ENCODE measurements at places on chromosomes 16 and 17. TPM values are rescaled to one million over a fixed set of nuclear protein-coding genes. Genes with fewer than 3 reads are reported as not detected.

The UNKL gene
- total RNA-seq: 31.2 TPM

GRCh38 chr16:47726031-47726675 is 265.0 kb downstream of the PHKB start:
- DNase-seq: no peak
- H3K36me3 ChIP-seq: no peaks in the 10 kb centered on the region
- no peak overlapping the region for H3K27ac ChIP-seq

GRCh38 chr17:30433514-30433913 is 43.7 kb upstream of the GOSR1 start:
- H3K27me3 ChIP-seq: no peaks in the 10 kb centered on the region
- DNase-seq: peak; percentile 37
- H3K36me3 ChIP-seq: peaks cover 9% of the 10 kb centered on the region
- H3K4me1 ChIP-seq: no peaks in the 10 kb centered on the region

The ACSM3 gene
- 23.0 TPM for total RNA-seq

GRCh38 chr17:13785981-13786598 is 184.4 kb upstream of the HS3ST3A1 start:
- no peak overlapping the region for H3K27ac ChIP-seq
- peaks cover 2% of the 10 kb centered on the region for H3K27me3 ChIP-seq
- H3K4me3 ChIP-seq: no peak overlapping the region
- no peaks in the 10 kb centered on the region for H3K36me3 ChIP-seq
- DNase-seq: peak; percentile 93

DNA sequence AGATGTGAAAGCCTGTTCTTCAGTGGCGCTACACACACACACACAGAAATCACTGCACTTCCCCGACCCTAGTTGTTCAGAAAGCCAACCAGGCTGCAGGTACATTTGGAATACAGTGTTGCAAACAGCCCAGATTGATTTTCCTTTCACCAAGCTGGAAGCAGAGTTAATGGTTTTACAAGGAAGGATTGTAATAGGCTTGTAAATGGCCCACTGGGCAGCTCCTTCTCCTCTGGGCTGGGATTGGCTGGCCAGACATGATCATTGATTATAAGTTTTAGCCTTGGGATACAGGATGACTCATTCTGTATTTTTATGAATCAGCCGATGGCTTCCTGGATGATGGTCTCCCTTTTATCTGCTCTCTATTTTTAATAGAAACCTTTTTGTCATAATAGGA is 2.5 kb downstream of the VAT1L start:
- H3K36me3 ChIP-seq: no peaks in the 10 kb centered on the region
- no peak overlapping the region for H3K27ac ChIP-seq
- H3K4me1 ChIP-seq: no peaks in the 10 kb centered on the region
- H3K27me3 ChIP-seq: peaks cover 29% of the 10 kb centered on the region
- DNase-seq: no peak

The CTF1 gene
- total RNA-seq: 4.7 TPM

DNA sequence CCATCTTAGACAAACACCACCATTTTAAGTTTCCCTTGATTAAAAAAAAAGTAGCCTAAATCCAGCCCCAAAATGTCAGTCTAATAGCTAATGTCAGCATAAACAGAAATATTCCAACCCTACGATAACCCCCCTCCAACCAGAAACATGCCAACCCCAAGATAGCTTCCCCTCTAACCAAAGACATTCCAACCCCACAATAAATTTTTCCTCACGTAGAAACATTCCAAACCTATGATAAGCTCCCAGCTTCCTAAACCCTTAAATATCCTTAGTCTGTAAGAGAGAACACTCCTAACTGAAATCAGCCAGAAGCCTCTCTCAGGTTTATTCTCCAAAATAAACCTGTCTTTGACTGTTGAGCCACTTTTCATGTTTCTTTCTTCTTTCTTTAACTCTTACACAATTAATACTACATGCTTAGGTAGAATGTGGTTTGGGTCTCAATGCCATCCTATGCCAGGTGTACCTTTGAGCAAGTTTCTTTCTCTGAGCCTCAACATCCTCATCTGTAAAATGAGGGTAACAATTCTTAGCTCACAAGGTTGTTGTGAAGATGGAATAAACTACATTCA is 10.5 kb upstream of the KRT38 start:
- no peak for DNase-seq
- no peaks in the 10 kb centered on the region for H3K36me3 ChIP-seq
- no peaks in the 10 kb centered on the region for H3K27me3 ChIP-seq
- H3K4me1 ChIP-seq: peaks cover 3% of the 10 kb centered on the region
- H3K27ac ChIP-seq: no peak overlapping the region

The SYT17 gene
- total RNA-seq: 13.1 TPM

GRCh38 chr16:12091569-12092543 is 115.3 kb downstream of the SNX29 start:
- peak overlapping the region; percentile 46 for H3K27ac ChIP-seq
- no peak for DNase-seq
- H3K36me3 ChIP-seq: no peaks in the 10 kb centered on the region
- no peaks in the 10 kb centered on the region for H3K27me3 ChIP-seq
- H3K4me1 ChIP-seq: peaks cover 49% of the 10 kb centered on the region

DNA sequence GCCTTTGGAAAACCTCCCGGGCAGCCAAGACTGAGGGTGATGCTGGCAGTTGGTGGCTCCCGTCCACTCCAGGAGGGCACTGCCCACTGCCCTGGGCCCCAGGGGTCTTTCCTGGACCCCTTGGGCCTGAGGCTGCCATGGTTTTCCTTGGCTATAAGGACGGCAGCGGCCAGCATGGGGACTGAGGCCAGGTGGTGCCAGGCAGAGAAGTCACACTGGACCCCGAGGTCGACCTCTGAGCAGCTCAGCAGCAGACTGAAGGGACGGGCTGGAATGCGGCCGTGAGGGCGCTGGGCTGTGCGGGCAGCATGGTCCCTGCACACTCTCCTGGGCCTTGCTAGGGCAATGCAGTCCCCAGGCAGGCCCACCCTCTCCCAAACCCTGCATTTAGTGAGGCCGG is 55.6 kb upstream of the GNG13 start:
- no peaks in the 10 kb centered on the region for H3K36me3 ChIP-seq
- no peak overlapping the region for H3K27ac ChIP-seq
- DNase-seq: no peak

The HBQ1 gene
- 2.3 TPM for total RNA-seq

The CD19 gene
- total RNA-seq: 0.34 TPM

DNA sequence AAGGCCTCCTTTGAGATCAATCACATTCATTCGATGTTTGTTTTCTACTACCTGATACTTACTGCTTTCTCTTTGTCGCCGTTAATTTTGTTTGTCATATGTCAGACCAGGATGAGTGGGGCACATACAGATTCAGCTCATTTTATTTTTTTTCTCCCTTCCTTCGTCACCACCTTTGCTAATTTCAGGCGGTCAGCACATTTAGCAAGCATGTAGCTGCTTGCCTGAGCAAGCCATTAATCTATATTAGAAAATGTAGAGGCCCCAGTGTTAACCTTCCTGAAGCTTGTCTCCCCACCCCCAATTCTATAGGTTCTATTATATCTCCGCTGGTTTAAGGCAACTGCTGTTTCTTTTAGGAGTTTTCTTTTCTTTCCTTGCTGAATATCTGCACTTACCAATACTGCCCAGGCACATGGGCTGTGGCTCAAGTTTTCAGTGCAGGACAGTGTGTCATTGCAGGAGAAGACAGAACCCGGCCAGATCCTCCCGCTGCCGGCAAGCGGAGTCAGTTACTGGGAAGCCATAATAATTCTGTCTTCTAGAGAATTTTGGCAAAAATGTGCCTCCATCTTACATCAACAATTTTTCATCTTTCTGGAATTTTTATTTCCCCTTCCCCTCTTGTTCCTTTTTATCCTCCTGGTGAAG is 714.3 kb downstream of the WWOX start:
- no peak overlapping the region for H3K4me3 ChIP-seq
- no peaks in the 10 kb centered on the region for H3K27me3 ChIP-seq
- no peaks in the 10 kb centered on the region for H3K36me3 ChIP-seq

- no peak overlapping the region for H3K4me3 ChIP-seq
- no peak overlapping the region for H3K27ac ChIP-seq
- DNase-seq: peak; percentile 61
- no peaks in the 10 kb centered on the region for H3K36me3 ChIP-seq
- H3K4me1 ChIP-seq: no peaks in the 10 kb centered on the region
- H3K27me3 ChIP-seq: no peaks in the 10 kb centered on the region
Observed at GRCh38 chr17:52383493-52384100, 225.1 kb upstream of the CA10 start.

DNA sequence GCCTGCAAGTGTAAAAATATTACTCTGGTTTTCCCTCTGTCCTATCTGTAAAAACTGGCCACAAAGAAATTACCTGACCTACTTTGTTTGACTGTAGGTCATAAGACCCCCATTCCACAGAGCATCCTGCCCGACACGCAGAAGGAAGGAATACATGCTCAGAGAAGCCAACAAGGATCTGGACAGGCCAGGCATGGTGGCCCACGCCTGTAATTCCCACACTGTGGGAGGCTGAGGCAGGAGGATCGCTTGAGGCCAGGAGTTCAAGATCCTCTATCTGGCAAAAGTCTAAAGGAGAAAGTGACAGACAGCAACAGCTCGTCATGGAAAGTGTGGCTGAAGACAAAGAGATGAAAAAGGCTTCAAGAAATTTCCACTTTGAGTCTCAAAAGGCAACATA is 78.2 kb upstream of the RNU2-1 start:
- DNase-seq: no peak
- H3K27ac ChIP-seq: no peak overlapping the region
- H3K36me3 ChIP-seq: no peaks in the 10 kb centered on the region
- no peaks in the 10 kb centered on the region for H3K27me3 ChIP-seq

DNA sequence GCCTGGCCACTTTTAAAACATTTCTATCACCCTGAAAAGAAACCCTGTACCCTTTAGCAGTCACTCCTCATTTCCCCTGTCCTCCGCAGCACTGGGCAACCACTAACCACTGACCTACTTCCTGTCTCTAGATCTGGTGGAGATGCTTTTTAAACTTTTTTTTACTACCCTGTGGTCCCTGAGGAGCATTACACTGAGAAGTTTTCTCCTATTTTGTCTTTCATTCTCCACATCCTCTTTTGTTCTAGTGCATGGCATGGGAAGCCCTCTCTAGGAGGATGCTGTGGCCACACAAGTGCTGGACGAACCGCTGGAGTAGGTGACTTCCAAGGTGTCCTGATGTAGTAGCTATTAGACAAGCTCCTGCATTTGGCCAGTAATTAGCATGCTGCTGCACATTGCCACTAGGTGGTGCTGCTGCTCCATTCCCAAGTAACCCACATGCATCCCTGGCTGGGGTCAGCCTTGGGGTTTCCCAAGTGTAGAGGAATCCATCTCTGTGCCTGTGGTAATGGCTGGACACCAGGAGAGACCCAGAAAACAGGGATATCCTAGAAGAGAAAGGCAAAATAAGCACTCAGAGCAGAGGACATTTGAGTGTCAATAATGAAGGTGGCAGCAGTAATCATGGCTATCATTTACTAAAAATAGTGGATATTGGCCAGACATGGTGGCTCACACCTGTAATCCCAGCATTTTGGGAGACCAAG is 143.8 kb upstream of the CRHR1 start:
- H3K4me1 ChIP-seq: no peaks in the 10 kb centered on the region
- DNase-seq: peak; percentile 81
- H3K27ac ChIP-seq: no peak overlapping the region
- no peak overlapping the region for H3K4me3 ChIP-seq

The G6PC1 gene
- not detected for total RNA-seq

Measured in lung (tissue), 17 donors.